ENCODE measurements at places on chromosomes 4 and X. TPM values are rescaled to one million over a fixed set of nuclear protein-coding genes. Genes with fewer than 3 reads are reported as not detected.

Gene CD40LG
- total RNA-seq = 4.7 TPM

Gene DSPP
- total RNA-seq = not detected

Gene CFAP99
- total RNA-seq = not detected

Gene RASSF6
- total RNA-seq = not detected

Gene IDUA
- 19.0 TPM for total RNA-seq

Gene XAGE2
- total RNA-seq = not detected

DNA sequence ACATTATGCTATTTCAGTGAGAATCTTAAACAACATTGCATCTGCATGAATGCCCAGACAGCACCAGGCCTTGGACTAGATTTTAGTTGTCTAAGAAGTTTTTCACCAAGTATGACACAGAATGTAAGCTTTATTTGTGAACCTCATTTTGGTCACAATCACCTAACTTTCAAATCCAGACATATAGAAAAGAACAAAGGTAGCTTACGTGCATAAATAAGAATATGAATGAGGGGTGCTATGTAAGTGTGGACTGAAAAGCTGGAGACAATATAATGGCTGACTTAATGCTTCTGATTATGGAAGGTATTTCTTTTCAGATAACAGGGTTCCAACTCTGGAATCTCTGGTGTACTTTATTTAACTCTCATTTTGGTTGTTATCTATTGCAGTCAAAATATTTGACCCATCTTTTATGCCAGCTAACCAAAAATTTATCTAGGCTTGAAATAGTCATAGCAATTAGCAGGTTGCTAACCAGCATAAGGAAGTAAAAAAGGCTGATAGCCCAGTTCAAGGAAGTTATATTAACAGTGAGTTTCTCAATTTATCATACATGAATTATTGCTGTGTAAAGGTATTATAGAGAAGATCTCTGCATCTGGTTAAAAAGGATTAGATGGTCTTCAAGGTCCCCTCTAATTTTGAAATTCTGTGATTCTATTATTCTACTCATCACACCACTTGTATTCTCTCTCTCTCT lies 36.5 kb downstream of the SLC7A11 start:
- no peak overlapping the region for H3K4me3 ChIP-seq
- no peaks in the 10 kb centered on the region for H3K27me3 ChIP-seq
- no peak overlapping the region for H3K27ac ChIP-seq

DNA sequence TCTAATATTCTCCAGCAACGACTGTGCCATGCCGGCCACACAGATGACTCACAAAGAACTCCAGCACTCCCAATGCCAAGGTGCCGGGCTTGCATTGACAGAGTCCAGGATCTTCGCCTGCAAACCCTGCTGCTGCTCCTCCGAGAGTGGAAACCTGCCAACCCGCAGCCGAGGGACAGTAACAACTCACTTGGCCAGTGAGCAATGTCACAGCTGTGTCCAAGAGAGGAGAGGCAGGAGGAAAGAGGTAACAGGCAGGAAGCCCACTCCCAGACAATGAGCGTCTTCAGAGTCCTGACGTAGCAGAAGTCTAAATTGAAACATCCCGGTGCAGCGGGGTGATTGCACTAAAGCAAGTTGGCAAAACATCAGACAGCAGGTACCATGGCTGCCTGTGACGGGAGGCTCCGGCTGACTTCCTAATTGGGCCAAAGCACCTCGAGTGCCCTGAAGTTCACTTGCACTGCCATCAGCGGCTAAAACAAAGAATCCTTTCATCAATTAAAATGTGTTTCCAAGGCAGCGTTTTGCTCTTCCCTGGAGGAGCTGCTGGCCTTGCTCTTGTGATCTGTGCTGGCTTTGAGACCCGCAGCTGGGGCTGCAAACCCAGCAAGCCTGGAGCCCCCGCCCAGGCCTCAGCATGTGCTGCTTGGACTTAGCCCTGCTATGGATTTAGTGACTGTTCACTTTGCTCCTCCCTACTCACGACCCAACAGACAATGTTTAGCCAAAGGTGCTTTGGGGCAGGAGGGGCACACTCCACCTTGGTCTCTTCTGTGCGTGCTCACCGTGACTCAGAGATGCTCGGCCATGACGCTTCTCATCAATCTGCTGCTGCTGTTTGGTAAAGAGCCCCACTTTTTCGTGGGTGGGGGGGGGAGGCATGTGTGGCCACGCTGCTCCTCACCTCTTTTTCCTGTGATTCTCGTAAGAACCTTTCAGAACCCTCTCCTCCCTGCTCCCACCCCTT lies 36.5 kb downstream of the DCTD start:
- H3K27me3 ChIP-seq = no peaks in the 10 kb centered on the region
- H3K36me3 ChIP-seq = peaks cover 30% of the 10 kb centered on the region
- H3K4me1 ChIP-seq = no peaks in the 10 kb centered on the region
- no peak overlapping the region for H3K4me3 ChIP-seq

DNA sequence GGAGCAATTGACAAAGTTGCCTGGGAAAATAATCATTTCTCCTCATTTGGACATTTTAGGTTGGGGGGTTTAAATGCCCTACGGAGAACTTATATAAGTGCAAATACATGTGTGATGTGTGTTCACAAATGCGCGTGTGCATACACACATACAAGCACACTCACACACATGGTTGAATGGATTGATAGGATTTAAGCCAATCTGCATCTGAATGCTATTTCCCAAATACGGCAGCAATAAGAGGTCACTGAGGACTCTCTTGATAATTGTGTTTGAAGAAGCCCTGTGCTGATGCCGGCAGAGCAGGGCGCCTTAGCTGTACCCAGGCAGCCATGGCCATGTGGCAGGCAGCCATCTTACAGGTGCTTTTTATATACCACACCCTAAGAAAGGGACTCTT lies 165.3 kb upstream of the LEF1 start:
- H3K27me3 ChIP-seq = peaks cover 13% of the 10 kb centered on the region
- no peak for DNase-seq
- H3K27ac ChIP-seq = no peak overlapping the region

- H3K4me1 ChIP-seq = no peaks in the 10 kb centered on the region
- H3K4me3 ChIP-seq = no peak overlapping the region
- H3K27me3 ChIP-seq = no peaks in the 10 kb centered on the region
- H3K36me3 ChIP-seq = no peaks in the 10 kb centered on the region
- no peak overlapping the region for H3K27ac ChIP-seq
Observed at GRCh38 chrX:16457239-16457638, 192.7 kb upstream of the S100G start.
